Caki2 (cell line): ENCODE measurements at places on chromosomes 6 and 20. TPM values are rescaled to one million over a fixed set of nuclear protein-coding genes. Genes with fewer than 3 reads are reported as not detected.

GRCh38 chr6:63739094-63739687, 103.6 kb downstream of the PHF3 start:
- no peak for DNase-seq

GRCh38 chr6:120938876-120939472, 395.3 kb downstream of the TBC1D32 start:
- DNase-seq = no peak

GRCh38 chr6:134357022-134357487, 39.1 kb upstream of the SGK1 start:
- DNase-seq = no peak

GRCh38 chr6:13538600-13538999, 35.8 kb upstream of the SIRT5 start:
- DNase-seq = no peak

GRCh38 chr6:71721642-71722041, 164.7 kb upstream of the RIMS1 start:
- no peak for DNase-seq

DNA sequence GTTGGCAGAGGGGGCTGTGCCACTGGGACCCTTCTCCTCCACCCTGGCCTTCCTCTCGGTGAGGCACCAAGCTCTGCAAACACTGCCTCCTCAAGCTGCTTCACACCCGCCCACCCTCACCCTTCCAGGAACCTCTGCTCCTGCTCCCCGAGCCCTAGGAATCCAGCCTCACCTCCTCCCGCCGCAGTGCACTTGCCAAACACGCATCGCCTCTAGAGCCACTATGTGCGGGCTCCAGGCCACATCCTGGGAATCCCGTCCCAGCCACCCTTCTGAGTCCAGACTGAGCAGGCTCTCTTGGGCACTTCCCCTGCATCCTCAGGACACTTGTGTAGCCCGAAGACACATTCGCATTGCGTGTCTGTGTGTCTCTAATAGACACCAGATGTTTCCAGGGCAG, 18.5 kb downstream of the PSMG4 start:
- no peak for DNase-seq

DNA sequence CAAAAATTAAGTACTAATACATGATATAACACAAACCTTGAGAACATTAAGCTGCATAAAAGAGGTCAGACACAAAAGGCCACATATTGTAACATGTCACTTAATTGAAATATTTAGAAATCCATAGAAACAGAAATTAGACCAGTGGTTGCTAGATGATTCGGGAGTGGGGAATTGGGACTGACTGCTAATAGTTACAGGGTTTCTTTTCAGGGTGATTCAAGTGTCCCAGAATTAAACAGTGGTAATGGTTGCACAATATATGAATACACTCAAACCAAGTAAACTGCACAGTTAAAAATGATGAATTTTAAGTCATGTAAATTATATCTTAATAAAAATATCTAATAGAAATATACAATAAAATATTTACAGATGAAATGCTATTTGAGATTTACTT, 174.5 kb downstream of the WDR27 start:
- DNase-seq = no peak

GRCh38 chr6:166850677-166851076, 105.7 kb downstream of the RNASET2 start:
- DNase-seq = no peak

DNA sequence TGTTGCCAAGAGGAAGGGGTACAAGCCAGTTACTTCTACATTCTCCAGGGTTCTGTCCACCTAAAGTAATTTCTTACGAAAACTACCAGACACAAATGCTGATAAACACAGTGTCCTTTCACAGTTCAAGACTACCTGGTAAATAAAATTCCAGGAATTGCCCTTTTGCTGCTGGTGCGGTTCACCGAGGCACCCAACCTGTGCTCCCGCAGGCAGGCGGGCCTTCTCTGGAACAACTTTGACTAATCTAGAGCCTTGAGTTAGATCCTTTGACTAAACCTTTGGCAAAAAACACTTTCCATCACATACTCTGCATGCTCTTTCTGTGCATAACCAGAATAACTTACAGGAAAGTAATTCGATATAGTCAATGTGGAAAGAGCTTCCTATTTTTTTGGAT, 107.0 kb downstream of the HUS1B start:
- no peak for DNase-seq

GRCh38 chr6:35238843-35239289, 20.7 kb upstream of the ZNF76 start:
- no peak for DNase-seq

GRCh38 chr6:704046-704445, 11.1 kb upstream of the EXOC2 start:
- DNase-seq = no peak

- no peak for DNase-seq
These were observed 199.3 kb downstream of the TENT5A start for GRCh38 chr6:81553216-81553615.

GRCh38 chr20:24379484-24379927, 89.9 kb upstream of the SYNDIG1 start:
- peak; percentile 5 for DNase-seq

GRCh38 chr6:32271429-32271828, 47.6 kb upstream of the NOTCH4 start:
- no peak for DNase-seq

- peak; percentile 65 for DNase-seq
These were observed 47.1 kb downstream of the SNAI1 start for GRCh38 chr20:50029697-50030461.

GRCh38 chr6:143376861-143377260, 73.6 kb downstream of the ADAT2 start:
- no peak for DNase-seq

GRCh38 chr6:95578106-95578410, 723 bp downstream of the MANEA start:
- DNase-seq = no peak

GRCh38 chr6:11208267-11208666, 24.2 kb downstream of the NEDD9 start:
- DNase-seq = no peak

DNA sequence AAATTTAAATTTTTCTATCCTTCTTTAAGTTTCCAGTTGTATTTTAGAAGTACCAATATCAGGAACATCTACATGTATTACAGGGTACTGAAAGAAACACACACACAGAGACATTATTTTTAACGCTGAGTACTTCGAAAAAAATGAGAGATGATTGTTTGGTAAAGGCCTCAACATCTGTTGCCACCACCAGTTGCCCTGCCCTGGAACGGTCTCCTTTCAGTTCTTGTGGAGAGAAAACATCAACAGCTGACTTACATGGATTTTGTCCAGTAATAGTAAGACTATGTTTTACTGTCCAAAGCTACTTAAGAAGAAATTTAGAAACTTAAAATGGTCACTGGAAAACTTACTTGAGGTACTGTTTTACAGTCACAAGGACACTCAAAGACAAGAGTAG, 16.7 kb downstream of the HMGCLL1 start:
- DNase-seq = no peak

GRCh38 chr20:41386502-41387427, 20.1 kb upstream of the EMILIN3 start:
- no peak for DNase-seq

DNA sequence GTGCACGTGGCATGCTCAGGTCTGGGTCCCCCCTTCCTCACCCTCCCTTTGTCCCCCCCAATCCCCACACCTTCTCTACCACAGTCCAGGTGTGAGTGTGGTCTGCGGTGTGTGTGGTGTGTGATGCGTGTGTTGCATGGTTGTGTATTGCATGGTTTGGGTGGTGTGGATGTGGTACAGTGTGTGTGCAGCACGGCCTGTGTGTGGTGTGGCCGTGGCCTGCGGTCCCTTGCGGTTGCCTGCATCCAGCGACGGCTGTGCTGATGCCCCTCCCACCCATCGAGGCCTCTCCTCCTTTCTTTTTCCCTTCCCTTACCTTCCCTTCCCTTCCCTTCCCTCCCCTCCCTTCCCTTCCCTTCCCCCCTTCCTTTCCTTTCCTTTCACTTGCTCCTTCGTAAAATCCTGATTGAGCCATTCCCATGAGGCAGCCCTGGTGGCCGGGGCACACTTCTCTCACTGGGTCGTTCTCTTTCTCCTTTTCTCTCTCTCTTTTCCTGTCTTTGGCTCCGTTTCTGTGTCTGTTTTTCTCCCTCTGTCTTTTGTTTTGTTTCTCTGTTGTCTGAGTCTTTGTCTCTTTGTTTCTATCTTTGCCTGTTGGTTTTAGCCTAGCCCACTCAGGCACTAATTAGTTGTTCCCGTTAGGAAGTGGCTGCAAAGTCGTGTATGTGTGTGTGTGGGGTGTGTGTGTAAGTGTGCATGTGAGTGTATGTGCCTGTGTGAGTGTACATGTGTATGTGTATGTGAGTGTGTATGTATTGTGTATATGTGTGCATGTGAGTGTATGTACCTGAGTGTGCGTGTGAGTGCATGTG, 65.7 kb downstream of the SRC start:
- DNase-seq = no peak

GRCh38 chr20:15805154-15805553, 768.1 kb downstream of the KIF16B start:
- no peak for DNase-seq

DNA sequence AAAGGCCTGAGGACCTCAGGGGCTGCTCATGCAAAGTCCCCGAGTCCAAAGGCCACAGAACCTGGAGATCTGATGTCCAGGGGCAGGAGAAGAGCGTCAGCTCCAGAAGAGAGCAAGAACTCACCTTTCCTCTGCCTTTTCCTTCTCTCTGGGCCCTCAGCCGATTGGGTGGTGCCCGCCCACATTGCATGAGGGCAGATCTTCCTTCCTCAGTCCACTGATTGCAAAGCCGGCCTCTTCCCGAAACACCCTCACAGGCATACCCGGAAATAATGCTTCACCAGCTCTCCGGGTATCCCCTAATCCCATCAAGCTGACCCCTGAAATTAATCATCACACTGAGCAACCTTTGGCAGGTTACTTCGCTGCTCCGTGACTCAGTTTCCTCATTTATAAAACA, 33.4 kb downstream of the SPDEF start:
- DNase-seq = no peak

GRCh38 chr6:125834348-125834747, 43.6 kb downstream of the NCOA7 start:
- no peak for DNase-seq

GRCh38 chr6:14975471-14975817, 270.4 kb upstream of the JARID2 start:
- DNase-seq = no peak

DNA sequence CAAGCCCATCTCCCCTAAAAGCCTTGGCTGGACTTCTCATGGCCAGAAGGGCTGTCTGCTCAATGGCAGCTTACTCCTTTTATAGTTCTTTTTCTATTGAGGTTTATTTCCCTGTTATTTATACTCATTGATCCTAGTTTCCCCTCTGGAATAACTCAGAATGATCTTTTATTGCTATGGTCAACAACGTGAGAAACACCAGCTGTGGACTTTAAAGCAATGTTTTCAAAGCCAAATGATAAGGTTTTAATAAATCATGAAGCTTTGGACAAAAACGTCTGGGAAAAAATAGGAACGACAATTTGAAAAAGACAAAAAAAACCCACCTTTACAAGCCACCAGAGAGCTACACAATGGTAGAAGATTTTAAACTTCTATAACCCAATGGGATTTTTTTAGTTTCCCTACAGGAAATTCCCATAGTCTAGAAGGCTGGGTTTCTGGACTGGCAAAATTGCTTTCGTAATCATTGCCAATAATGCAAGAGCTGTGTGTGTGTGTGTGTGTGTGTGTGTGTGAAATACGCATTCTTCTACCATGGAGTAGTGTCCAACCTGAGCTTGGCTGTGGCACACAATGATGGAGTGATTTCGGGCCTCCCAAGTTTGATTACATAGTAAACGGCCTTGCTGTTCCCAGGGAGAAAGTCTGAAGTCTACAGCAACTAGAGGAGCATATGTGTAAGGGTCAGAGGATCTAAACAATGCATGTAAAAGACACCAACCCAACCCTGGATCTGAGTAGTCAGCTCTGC, 396.0 kb downstream of the SYNE1 start:
- DNase-seq = no peak

DNA sequence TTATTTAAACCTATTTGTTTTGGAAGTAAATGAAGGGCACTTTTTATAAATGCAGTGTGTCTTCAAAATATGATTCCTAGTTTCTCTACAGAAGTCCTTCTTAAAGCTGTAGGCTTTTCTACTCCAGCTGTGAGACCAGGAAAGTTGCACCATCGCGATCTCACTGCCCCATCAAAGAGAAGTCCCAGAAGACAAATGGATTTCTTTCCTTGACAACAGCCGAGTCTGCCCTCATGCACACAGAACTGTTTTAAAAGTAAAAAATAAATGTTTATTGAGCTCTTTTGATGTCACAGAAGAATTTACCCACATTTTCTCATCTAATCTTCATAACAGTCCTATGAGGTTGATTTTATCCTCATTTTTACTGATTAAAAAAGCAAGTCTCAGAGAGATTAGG, 324.4 kb upstream of the NT5E start:
- no peak for DNase-seq

GRCh38 chr6:161246725-161247124, 27.1 kb downstream of the AGPAT4 start:
- DNase-seq = no peak

GRCh38 chr6:652865-653264, 4.0 kb downstream of the HUS1B start:
- DNase-seq = no peak

- peak; percentile 32 for DNase-seq
These were observed 2.4 kb downstream of the TDP2 start for GRCh38 chr6:24664046-24664987.

GRCh38 chr6:66623050-66623449, 916.0 kb upstream of the EYS start:
- no peak for DNase-seq

DNA sequence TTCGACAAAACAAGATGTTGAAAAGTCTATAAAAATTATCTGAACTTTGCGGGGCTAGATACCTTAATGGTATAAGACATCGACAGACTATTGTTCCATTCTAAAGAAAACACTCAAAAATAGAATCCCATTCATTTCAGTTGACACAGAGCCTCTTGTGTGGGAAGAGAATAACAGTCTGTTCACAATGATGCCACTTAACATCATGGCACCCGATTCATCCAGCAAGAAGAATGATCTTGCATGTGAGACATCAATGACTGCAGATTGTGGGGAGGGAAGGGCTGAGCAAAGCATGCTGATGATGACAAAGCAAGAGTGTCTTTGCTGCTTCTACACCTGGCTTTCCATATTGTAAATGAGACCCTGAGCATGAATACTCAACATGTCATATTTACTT, 49.7 kb upstream of the ARMH2 start:
- DNase-seq = no peak

- DNase-seq = no peak
These were observed 49.2 kb downstream of the RNF144B start for GRCh38 chr6:18436341-18436740.

- DNase-seq = no peak
These were observed 213.8 kb upstream of the CST7 start for GRCh38 chr20:24735263-24735662.

- no peak for DNase-seq
These were observed 46.6 kb upstream of the UST start for GRCh38 chr6:148700047-148700715.

- DNase-seq = no peak
These were observed 1.6 kb downstream of the CPXM1 start for GRCh38 chr20:2798814-2799213.

Gene SUMO4
- not detected in 2 replicates for total RNA-seq

Gene TMC2
- not detected in 2 replicates for total RNA-seq

Gene CYP21A2
- not detected in 2 replicates for total RNA-seq

Gene DDAH2
- 214 and 216 TPM in 2 replicates for total RNA-seq

Gene FAM184A
- total RNA-seq = 0.10 TPM in 1 of 2 replicates, not detected in the other

Gene CEP85L
- total RNA-seq = 2.2 and 2.8 TPM in 2 replicates

Gene GPSM3
- total RNA-seq = 0.14 and 3.4 TPM in 2 replicates

Gene NKAPL
- not detected in 2 replicates for total RNA-seq

Gene LYRM2
- total RNA-seq = 4.6 and 4.7 TPM in 2 replicates

Gene CALHM6
- not detected in 2 replicates for total RNA-seq

Gene SNAP25
- 2.6 and 3.2 TPM in 2 replicates for total RNA-seq

Gene TGM3
- total RNA-seq = 0.24 TPM in 1 of 2 replicates, not detected in the other

Gene ERVFRD-1
- not detected in 2 replicates for total RNA-seq
